ENCODE measurements at places on chromosomes 7 and 10.

DNA sequence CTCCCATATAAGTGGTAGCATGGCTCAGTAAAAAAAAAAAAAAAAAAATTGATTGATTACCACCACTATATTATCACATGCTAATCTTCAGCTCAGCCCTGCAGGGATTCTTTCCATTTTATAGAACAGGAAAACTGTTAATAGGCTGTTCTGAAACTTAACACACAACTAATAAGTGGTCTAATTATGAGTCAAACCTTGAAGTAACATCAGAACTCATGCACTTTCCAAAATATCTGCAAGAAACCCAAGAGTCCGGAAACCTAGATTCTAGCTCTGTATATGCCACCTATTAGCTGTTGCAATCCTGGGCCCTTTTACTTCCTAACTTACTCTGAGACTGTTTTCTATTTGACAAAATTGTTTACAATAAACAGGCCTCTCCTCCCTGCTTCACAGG lies 23.9 kb downstream of the SEM1 start:
- DNase-seq: no peak

DNA sequence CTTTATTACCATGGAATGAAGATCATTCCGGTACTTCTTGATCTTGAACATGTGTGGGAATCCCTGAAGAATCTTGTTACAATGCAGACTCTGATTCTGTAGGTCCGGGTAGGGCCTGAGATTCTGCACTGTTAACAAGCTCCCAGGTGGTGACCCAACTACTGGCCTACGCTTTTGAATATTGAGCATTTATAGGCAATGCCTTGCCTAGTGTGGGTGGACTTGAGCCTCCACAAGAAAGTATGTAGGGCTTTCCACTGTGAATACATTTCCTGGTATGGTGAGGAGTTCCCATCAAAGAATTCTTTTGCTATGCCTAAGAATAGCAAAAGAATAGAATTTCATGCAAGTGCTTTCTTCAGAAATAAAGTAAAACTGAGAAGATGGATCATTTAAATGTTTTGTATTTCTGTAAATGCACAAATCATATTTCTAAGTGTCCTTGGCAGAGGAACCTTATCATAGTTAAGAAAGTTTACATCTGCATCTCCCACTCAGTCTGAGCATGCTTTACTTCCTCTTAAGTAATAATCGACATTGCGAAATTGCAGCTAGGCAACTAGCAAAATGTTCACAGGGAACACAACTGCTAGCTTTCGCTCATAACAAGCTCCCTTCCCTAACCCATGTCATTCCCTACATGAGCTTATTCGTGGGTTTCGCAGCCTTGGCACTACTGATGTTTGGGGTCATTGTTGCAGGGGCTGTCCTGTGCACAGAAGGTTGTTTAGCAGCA lies 71.4 kb downstream of the AHR start:
- no peak for DNase-seq

DNA sequence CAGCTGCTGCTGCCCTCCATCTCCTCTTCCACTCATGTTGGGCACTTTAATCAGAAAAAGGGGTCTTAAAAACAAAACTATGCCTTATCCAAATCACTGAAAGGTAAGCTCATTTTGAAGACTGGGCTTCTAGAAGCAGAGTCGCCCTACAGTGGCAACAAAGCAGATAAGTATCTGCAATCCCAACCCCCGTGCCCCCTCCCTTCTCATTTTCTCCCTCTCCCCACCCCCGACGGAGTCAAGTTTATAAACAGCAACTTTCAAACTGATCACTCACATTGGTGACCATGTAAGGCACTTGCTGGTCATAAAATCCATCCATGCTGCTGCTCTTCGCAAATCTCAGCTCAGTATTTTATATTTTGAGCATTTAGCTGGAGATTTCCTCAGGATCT lies 738 bp downstream of the ETV1 start:
- no peak for DNase-seq

- no peak for DNase-seq
Observed at GRCh38 chr7:47721670-47722069, 139.8 kb upstream of the TNS3 start.

DNA sequence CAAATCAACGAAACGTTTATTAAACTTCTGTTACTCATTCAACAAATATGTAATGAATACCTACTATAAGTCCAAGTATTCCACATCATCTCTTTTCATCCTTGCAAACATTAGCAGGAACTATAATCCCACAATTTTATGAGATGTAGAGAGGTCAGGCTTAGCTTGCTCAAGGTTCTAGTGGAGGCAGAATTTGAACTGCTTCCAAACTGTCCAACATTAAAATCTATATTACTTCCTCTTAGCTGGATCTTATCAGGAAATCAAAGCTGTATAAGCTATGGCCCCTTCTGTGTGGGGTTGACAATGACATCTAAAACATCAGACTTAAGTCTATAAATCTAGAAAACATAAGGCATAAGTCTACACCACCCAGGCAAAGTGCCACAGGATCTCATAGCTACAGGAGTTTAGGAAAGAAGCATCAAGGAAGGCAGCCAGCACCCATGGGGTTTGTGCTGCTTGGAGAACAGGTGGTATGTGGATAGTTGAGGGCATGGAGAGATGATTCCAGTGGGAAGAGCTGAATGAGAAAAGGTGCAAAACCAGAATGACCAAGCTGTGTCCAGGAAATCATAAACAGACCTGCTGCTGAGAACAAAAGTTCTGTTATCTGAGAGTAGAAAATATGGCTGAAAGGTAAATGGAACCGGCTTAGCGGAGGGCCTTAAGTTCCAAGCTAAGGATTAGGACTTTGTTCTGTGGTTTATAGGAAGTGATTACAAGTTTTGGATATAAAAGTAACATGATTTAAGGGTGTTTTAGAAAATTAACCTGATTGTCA lies 34.5 kb downstream of the PAPSS2 start:
- DNase-seq: no peak

GRCh38 chr10:117353684-117354083 lies 21.6 kb downstream of the PDZD8 start:
- DNase-seq: no peak

GRCh38 chr7:138092486-138093028 lies 16.3 kb downstream of the AKR1D1 start:
- no peak for DNase-seq

DNA sequence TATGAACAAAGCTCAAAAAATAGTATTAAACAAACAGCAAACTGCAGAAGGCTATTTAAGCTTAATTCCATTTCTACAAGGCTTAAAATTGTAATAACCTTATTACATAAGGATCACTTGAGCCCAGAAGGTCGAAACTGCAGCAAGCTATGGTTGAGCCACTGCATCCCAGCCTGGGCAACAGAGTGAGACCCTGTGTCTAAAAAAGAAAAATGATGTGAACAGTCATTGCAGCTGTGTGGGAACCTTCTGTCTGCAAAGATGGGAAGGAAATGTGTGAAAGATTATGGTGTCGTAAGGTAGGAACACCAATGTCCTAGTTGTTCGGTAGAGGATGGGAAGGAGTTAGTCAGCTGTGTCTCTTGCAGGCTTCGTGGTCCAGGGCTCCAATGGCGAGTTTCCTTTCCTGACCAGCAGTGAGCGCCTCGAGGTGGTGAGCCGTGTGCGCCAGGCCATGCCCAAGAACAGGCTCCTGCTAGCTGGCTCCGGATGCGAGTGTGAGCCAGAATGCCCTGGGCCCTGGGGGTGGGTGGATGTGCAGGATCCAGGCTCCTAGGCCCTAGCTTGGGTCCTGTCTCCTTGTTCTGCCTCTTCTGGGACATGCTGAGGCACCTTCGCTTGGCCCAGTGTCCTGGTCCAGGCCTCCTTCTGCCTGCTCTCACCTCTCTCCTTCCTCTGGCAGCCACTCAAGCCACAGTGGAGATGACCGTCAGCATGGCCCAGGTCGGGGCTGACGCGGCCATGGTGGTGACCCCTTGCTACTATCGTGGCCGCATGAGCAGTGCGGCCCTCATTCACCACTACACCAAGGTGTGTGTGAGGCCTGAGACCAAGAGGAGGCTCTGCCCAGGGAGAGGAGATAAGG lies 9.1 kb downstream of the C10orf62 start:
- DNase-seq: no peak

GRCh38 chr10:7245505-7245904 lies 165.3 kb downstream of the SFMBT2 start:
- no peak for DNase-seq

DNA sequence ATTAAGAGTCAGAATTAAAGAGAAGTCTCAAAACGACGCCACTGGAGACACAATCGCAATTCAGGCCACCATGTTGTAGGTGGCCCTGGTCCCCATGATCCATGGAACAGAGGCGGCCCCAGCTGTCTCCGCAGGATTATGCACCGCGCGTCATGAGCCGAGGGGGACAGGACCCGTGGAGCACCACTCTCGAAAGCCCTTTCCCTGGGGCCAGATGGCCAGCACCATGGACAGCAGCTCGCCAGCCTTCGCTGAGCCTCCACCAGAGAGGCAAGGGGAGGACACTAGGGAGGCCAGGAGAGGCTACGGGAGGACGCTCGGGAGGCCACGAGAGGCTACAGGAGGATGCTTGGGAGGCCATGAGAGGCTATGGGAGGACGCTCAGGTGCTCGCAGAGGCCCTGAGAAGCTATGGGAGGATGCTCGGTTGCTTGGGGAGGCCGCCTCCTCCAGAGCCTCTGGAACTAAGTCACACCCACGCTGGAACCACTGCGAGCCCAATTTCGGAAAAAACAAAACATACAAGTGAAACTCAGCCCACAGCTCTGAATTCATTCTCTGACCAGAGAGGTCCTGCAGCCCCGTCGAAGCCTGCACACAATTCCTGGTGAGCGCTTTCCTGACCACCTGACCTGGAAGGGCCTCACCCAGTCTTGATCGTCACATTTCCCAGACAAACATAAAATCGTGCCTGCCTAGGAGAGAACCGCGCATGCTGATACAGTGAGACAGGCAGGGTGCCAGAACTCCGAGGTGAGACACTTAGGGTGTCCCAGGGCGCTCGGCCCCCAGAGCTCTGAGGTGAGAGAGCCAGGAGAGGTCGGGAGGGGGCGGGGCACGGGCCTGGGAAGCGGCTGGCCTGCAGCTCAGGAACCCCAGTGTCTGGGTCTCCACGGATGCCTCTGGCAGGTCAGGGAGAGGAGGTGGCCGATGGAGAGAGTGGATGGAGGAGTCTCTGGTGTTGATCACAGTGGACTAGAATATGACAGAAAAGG lies 224.4 kb downstream of the PTPRN2 start:
- no peak for DNase-seq

DNA sequence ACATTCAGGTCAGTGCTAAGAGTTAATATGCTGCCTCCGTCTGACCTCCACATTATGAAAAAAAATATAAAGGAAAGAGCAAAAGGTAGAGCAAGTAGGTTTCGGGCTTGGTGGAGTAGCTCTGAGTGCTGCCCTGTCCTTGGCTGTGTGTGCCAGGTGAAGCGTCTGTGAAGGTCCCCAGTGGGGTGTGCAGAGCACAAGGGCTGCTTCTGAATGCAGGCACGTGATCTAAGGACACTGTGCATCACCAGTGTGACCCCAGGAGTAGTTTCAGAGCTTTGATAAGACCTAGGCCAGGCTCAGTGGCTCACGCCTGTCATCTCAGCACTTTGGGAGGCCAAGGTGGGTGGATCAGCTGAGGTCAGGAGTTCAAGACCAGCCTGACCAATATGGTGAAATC lies 36.0 kb downstream of the KLF6 start:
- DNase-seq: no peak

- no peak for DNase-seq
Observed at GRCh38 chr10:86944471-86944870, 12.9 kb downstream of the MMRN2 start.

DNA sequence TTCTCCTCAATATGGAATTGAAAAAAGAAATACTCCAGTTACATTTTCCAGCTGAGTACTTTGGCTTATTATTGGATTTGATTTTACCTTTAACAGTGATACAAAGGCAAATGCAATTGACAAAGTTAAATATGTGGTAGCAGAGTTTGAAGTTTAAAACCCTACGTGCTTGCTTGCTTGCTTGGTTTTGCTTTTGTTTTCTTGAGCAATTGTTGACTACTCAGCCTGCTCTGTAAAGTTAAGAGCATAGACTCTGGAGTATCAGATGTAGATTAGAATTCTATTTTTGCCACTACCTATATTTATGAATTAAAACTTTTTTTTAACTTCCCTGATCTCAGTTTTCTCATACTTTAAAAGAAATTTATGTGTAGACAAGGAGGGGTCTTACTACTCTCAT lies 51.4 kb downstream of the PCDH15 start:
- DNase-seq: no peak

DNA sequence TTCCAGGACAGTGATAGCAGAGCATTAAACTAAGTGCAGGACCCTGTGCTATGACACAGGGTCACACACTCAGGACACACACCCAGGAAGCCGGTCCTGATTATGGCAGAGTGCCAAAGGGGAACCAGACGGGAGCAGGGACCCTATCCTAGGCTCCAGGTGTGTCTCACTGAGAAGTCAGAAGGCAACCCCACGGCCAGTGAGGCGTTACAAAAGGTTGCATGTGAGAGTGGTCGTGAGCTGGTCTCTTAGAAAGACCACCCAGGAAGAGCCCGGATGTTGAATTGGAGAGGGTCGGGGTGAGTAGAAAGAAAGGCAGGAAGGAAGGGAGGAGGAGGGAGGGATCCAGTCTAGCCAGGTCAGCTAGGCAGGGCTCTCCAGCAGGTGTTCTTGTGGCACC lies 31.0 kb downstream of the FRMPD2 start:
- no peak for DNase-seq

- peak; percentile 36 for DNase-seq
Observed at GRCh38 chr10:89392974-89393373, 551 bp downstream of the IFIT1 start.

GRCh38 chr10:114380060-114380459 lies 24.2 kb downstream of the AFAP1L2 start:
- DNase-seq: no peak

- DNase-seq: no peak
Observed at GRCh38 chr7:78333530-78334425, 535.2 kb downstream of the PHTF2 start.

- DNase-seq: no peak
Observed at GRCh38 chr10:95035332-95036295, 33.7 kb downstream of the CYP2C8 start.

- peak; percentile 6 for DNase-seq
Observed at GRCh38 chr10:83881661-83882060, 257.6 kb upstream of the GHITM start.

DNA sequence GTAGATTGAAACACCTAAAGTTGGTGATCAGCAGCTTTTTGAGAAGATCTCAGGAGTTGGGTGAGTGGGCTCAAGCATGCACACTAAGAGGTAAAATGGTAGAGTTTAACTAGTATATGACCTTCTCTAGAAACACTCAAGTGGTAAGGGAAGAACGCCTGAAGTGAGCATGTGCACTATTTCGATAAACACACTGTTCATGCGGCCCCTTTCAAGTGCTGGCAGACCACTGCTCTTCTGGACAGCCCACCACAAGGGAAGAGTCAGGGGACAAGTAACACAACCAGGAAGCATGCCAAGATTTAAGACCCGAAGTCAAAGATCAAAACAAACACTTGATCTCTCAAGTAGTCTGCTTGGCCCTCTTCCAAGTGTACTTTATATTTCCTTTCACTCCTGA lies 519.5 kb upstream of the ZWINT start:
- DNase-seq: no peak

DNA sequence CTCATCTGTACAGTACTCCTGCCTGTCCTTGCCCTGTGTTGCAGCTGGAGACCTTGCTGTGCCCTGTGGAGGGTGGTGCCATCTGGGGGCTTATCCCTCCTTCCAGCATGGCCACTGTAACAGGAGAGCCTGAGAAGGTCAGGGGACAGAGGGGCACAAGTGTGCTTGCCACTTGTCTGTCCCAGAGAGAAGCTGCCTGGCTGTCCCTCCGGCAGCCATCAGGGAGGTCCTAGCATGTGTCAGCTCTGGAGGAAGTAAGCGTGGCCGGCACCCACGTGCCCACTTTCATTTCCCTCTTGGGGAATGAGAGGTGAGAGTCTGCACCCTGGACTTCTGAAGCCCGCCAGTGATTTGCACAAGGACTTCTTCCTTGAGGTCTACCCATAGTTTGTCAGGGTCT lies 97.0 kb upstream of the PPIF start:
- no peak for DNase-seq
